ENCODE measurements at places on chromosomes 3 and 15. TPM values are rescaled to one million over a fixed set of nuclear protein-coding genes. Genes with fewer than 3 reads are reported as not detected.

- DNase-seq: no peak
- peaks cover 59% of the 10 kb centered on the region for H3K4me1 ChIP-seq
- H3K27ac ChIP-seq: no peak overlapping the region
- peak overlapping the region; percentile 20 for H3K4me3 ChIP-seq
These were observed 2.2 kb downstream of the ICE2 start for GRCh38 chr15:60476713-60477112.

DNA sequence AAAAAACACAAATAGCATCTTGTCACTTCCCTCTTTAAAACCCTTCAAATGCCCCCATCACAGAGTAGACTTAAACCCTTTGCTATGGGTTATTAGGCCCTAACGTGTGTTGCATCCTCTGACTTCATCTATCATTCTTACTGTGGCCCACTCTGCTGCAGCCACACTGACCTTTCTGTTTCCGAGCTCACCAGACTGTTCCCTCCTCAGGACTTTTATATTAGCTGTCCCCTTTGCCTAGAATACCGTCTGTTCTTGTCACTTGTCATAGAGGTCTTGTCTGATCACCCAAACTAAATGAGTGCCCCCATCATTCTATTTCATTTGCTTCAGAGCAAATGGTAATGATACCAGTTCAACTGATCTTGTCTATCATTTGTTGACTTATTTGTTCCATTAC, 877 bp upstream of the FEM1B start:
- no peak for DNase-seq
- peak overlapping the region; percentile 98 for H3K27ac ChIP-seq
- H3K4me1 ChIP-seq: peaks cover 34% of the 10 kb centered on the region
- peaks cover 2% of the 10 kb centered on the region for H3K27me3 ChIP-seq
- H3K36me3 ChIP-seq: peaks cover 20% of the 10 kb centered on the region

DNA sequence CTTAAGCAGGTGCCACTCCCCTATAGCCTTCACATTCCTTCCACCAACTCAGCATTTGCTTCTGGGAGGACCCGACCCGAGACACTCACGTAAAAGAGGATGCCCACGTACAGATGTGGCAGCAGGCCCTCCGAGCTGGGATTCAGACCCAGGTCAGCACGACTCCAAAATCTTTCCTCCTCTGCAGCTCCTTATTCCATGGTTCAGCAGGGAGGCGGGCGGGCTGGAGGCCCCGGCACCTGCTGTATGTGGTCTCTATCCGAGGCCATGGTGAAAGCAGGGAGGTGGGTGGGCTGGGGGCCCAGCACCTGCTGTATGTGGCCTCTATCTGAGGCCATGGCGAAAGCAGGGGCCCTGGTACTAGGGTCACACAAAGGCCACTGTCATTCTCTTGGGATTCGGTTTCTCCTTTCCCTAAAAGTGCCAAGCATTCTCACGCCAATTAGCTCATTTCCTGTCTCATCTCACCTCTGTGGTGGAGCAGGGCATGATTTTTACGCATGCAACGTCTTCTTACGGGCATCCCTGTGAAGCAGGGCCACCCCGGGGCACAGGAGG, 5.9 kb upstream of the MUC4 start:
- H3K36me3 ChIP-seq: no peaks in the 10 kb centered on the region
- H3K27ac ChIP-seq: peak overlapping the region; percentile 55
- H3K27me3 ChIP-seq: peaks cover 5% of the 10 kb centered on the region
- DNase-seq: no peak
- H3K4me1 ChIP-seq: peaks cover 9% of the 10 kb centered on the region

The THSD4 gene
- total RNA-seq: not detected

The IQCH gene
- total RNA-seq: 0.97 TPM

The GOLGA6L9 gene
- 2.1 TPM for total RNA-seq

- no peaks in the 10 kb centered on the region for H3K27me3 ChIP-seq
- H3K4me1 ChIP-seq: peaks cover 50% of the 10 kb centered on the region
- peak overlapping the region; percentile 30 for H3K27ac ChIP-seq
- DNase-seq: no peak
These were observed 10.4 kb upstream of the KLF13 start for GRCh38 chr15:31316135-31316795.

The UTS2B gene
- total RNA-seq: not detected

DNA sequence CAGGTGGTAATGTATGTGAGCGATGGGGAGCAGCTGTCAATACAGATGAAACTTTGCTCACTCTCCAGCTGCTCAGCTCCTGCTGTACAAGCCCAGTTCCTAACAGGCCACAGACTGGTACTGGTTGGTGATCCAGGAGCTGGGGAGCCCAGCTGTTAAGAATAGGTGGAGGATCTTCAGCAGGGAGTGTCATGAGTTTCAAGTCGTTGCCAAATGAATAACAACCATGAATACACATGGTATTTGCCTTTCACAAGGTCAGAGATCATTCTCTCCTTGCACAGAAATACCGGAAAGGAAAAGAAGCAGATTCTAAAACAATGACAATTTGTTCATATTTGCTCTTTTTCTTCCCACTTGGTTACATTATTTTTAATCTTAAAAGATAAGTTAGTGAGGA, 5.1 kb downstream of the PLSCR1 start:
- DNase-seq: no peak
- H3K4me3 ChIP-seq: peak overlapping the region; percentile 34
- peaks cover 61% of the 10 kb centered on the region for H3K4me1 ChIP-seq
- H3K36me3 ChIP-seq: peaks cover 69% of the 10 kb centered on the region
- no peaks in the 10 kb centered on the region for H3K27me3 ChIP-seq

GRCh38 chr3:1855841-1856240, 242.8 kb upstream of the CNTN4 start:
- H3K27ac ChIP-seq: no peak overlapping the region
- no peaks in the 10 kb centered on the region for H3K36me3 ChIP-seq
- no peaks in the 10 kb centered on the region for H3K27me3 ChIP-seq
- no peaks in the 10 kb centered on the region for H3K4me1 ChIP-seq

- H3K27ac ChIP-seq: no peak overlapping the region
- no peaks in the 10 kb centered on the region for H3K4me1 ChIP-seq
- no peak overlapping the region for H3K4me3 ChIP-seq
These were observed 610 bp downstream of the LIPC start for GRCh38 chr15:58432401-58432800.

DNA sequence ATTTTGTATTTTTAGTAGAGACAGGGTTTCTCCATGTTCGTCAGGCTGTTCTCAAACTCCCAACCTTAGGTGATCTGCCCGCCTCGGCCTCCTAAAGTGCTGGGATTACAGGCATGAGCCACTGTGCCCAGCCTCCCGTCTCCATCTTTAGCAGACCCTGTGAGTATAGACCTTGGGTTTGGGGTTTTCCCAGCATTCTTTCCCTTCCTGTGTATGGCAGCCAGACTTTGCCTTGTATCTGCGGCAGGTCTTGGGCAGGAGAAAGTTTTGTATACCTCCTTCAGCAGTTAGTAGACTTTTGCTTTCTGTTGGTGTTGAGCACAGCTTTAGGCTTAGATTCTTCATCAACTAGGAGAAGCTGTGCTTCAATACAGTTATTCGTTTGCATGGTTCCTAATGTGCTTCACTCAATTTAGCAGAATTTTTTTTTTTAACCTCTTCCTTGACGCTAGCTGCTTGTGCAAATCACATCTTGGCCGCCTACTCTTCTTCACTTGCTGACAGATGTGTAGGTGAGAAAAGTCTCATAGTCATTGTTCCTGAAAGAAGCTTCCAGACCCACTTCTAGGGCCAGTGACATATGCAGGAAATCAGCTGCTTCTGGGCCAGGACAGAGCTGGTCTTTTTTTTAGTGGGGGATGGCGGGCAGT, 38.4 kb downstream of the MAP2K1 start:
- DNase-seq: no peak
- H3K4me1 ChIP-seq: peaks cover 43% of the 10 kb centered on the region
- no peaks in the 10 kb centered on the region for H3K27me3 ChIP-seq
- no peak overlapping the region for H3K27ac ChIP-seq
- H3K4me3 ChIP-seq: no peak overlapping the region
- H3K36me3 ChIP-seq: peaks cover 46% of the 10 kb centered on the region

The FBLN2 gene
- 2.6 TPM for total RNA-seq

DNA sequence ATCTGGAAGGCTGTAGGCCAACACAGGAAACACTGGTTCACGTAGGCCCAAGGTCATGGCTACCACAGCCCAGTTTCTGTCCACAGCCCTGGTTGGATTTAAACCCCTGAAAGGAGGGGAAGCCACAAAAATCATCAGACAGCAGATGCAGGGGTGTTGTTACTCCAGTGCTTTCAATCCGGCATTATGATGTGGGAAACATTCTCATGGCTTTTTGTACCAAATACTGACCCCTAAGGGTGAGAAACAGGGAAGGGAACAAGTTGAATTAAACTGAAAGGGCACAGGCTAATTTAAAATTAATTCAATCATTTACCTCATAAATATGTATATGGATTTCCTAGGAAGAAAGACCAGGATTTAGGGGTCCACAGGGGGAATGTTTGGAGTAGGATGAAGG, 375.6 kb downstream of the CTNNB1 start:
- H3K27ac ChIP-seq: no peak overlapping the region
- no peak overlapping the region for H3K4me3 ChIP-seq
- H3K36me3 ChIP-seq: no peaks in the 10 kb centered on the region
- no peaks in the 10 kb centered on the region for H3K27me3 ChIP-seq
- no peak for DNase-seq

The TMEM42 gene
- 8.4 TPM for total RNA-seq

DNA sequence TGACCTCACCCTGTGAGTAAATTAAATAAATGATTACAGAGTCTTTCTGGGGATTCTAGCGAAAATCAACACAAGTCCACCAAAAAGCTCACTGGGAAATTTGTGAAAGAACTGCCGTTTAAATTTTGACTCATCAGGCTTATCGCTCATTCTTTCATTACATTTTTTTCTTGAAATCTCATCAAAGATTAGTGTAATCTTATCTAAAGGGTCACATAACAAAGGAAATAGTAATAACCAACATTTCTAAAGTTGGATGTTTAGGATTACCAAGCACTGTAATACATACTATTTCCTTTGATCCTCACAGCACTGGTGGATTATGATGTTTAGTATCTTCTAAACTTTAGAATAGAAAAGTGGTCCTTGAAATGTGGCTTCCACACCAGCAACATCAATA, 111.1 kb upstream of the CBLB start:
- no peak overlapping the region for H3K4me3 ChIP-seq
- H3K4me1 ChIP-seq: peaks cover 4% of the 10 kb centered on the region
- peaks cover 15% of the 10 kb centered on the region for H3K36me3 ChIP-seq
- H3K27me3 ChIP-seq: no peaks in the 10 kb centered on the region
- no peak for DNase-seq

DNA sequence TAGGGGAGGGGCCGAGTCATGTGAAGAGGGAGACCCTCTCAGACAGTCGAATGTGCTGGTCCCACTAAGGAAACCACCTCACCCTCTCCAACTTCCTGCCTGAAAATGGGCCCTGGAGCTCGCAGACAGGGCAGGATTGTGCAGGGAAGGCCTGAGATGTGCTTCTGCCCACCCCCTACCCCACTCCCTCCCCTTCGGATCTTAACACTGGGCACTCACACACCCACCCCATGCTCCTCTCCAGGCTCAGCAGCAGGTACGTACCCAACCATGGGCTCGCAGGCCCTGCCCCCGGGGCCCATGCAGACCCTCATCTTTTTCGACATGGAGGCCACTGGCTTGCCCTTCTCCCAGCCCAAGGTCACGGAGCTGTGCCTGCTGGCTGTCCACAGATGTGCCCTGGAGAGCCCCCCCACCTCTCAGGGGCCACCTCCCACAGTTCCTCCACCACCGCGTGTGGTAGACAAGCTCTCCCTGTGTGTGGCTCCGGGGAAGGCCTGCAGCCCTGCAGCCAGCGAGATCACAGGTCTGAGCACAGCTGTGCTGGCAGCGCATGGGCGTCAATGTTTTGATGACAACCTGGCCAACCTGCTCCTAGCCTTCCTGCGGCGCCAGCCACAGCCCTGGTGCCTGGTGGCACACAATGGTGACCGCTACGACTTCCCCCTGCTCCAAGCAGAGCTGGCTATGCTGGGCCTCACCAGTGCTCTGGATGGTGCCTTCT, 20.0 kb downstream of the ATRIP start:
- peak overlapping the region; percentile 96 for H3K4me3 ChIP-seq
- no peaks in the 10 kb centered on the region for H3K27me3 ChIP-seq
- DNase-seq: peak; percentile 51
- H3K27ac ChIP-seq: peak overlapping the region; percentile 97

The HCN4 gene
- not detected for total RNA-seq

GRCh38 chr3:79306934-79307570, 460.7 kb downstream of the ROBO1 start:
- H3K27me3 ChIP-seq: no peaks in the 10 kb centered on the region
- DNase-seq: no peak
- no peaks in the 10 kb centered on the region for H3K4me1 ChIP-seq
- no peak overlapping the region for H3K27ac ChIP-seq
- no peaks in the 10 kb centered on the region for H3K36me3 ChIP-seq

The IL17RE gene
- total RNA-seq: 1.8 TPM

- no peak overlapping the region for H3K4me3 ChIP-seq
- no peaks in the 10 kb centered on the region for H3K27me3 ChIP-seq
- peaks cover 26% of the 10 kb centered on the region for H3K36me3 ChIP-seq
These were observed 19.0 kb downstream of the ACAA1 start for GRCh38 chr3:38117748-38118420.

The DAZL gene
- not detected for total RNA-seq

The CSPG4 gene
- total RNA-seq: not detected

The MITF gene
- not detected for total RNA-seq

DNA sequence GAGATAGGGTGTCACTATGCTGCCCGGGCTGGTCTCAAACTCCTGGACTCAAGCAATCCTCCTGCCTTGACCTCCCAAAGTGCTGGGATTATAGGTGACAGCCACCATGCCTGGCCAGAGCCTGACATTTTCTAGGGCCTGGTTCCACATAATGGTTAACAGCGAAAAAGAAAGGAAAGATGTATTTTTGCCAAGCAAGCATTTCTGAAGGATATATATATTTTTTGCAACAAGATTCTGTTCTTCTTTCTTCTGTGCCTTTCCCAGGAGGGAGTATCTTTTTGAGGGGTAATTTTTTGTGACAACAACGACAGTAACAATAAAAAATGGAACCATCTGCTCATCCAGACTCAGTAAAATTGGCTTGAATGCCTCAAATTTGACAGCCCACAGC, 8.3 kb upstream of the DNAJA4 start:
- H3K27me3 ChIP-seq: peaks cover 10% of the 10 kb centered on the region
- H3K4me3 ChIP-seq: no peak overlapping the region
- no peak overlapping the region for H3K27ac ChIP-seq
- H3K36me3 ChIP-seq: no peaks in the 10 kb centered on the region
- no peak for DNase-seq

The ADCY5 gene
- total RNA-seq: not detected

DNA sequence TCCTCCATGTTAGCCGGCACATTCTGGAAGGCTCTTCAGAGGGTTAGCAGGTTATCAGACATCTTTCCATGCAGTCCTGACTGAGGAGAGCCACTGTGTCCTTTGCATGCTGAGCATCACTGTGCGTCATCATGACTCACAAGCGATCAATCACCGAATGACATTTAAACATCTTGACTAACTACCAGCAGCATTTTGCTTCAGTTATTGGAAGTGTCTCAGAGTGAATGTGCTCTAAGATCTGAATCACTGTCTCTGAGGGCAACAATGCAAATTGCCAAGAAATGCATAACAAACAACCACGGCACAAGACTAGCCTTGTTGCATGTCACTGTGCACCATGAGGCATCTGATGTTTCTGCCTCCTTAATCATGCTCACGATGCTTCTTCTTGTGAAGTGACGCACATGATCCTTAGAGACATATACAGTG, 18.3 kb upstream of the ATP8B4 start:
- peak overlapping the region; percentile 31 for H3K27ac ChIP-seq
- peaks cover 4% of the 10 kb centered on the region for H3K36me3 ChIP-seq
- no peaks in the 10 kb centered on the region for H3K27me3 ChIP-seq
- no peak for DNase-seq

The TGM4 gene
- total RNA-seq: not detected
